CMK (cell line): ENCODE measurements at places on chromosomes 11 and 22.

DNA sequence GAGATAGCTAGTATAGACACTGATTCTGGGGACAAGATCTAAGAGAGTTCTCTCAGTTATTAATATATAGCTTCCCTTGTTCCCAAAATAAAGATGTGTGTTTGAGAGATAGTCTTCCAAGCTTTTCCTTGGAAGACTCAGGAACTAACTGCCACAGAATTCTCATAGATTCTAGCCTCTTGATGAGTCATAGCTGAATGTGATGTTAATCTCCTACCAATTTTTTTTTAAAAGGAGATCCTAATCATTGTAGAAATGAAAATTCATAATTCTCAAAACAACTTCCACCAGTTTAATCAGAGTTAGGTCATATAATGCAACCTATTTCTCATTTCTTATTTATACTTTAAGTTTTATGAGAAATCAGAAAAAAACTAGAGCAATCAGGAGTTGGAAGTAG is 148.8 kb downstream of the JRKL start:
- no peak for DNase-seq

- no peak for DNase-seq
These were observed 9.7 kb downstream of the KIRREL3 start for GRCh38 chr11:126990716-126991480.

DNA sequence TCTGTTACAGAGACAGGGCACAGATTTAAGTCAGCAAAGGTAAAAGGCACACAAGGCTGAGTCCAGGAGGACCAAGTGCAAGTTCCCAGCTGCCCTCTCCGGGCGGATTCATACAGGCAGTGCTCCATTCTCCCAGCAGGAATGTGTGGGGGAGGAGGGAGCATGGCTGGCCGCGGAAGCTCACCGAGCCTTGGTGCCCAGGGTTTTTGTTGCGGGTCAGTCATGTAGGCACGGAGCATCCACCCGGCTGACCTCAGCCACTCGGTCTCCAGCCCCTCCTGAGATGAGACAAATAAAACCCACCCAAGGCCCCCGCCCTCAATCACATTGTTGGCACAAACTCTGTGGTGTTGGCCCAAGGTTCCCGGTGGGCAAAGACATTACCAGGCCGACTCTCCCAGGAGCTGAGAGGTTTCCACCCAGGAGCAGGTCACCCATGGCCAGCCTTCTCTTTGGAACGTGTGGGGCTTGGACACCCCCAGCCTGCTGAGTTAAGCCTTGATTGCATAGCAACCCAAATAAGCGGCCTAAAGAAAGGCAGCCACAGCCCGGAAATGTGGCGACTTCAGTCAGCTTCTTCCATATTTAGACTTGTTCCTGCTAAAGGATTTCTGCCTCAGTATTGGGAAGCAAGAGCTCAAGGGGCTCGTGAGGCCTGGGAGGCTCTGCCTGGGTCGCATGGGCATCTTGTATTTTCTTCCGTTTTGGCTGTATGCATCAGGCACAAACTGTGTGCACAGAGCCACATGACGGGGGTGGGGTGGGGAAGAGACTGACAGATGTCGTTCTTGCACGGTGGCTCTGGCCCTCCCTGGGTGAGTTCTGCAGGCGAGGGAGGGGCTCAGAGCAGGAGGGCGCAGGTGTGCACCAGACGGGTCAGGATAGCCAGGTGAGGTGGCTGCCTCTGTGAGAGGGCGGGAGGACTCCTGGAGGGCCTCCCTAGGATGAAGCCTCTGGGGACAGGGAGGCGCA is 63.0 kb downstream of the ARHGAP8 start:
- DNase-seq: no peak

DNA sequence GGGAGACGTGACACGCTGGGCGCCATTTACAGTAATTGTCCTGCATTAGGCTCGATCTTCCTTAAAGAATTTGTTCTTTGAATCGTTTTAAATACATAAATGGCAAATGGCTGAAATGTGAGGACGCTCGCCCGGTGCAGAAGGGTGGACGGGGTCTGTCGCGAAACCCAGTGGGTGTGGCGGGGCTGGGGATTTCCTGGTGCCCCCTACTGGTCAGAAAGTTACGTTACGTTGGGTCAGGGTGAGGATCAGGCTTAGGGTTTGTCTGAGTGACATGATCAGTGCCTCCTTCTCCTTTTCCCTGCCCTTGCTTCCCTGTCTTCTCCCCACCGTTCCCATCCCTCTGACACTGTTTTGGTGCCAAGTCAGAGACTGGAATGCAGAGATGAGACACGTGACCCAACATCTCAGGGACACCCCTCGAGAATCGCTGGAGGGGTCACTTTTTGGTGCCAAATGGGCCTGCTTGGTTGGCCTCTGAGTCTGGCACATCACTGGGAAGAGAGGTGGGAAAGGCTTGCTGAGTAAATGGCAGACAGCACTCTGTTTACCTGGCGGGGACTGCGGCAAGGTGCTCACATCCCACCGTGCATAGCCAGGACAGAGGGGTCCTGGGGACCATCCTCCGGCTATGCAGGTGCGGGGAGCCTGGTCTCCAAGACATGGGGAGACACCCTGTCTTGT is 1107.6 kb downstream of the BRD1 start:
- DNase-seq: no peak

- DNase-seq: no peak
These were observed 31.7 kb downstream of the IGF2 start for GRCh38 chr11:2107521-2107920.

DNA sequence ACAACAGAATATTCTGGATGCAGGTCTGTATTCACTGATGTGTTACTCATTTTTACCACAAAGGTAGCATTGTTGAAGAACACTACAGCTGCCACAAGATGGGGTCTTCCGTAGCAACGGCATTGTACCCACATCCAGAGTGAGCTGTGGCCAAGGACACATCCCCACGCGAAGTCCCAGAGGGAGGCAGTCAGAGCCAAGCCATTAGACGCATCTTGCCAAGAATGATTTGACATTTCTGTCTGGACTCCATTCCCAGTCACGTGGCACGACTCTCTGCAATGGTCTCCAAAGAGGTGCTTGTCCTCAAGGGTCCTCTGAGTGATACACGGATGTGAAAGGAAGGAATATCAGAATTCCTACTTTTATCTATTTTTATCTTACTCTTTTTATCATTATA is 15.5 kb downstream of the OPCML start:
- DNase-seq: no peak

- DNase-seq: no peak
These were observed 25.6 kb upstream of the TH start for GRCh38 chr11:2196970-2197770.

DNA sequence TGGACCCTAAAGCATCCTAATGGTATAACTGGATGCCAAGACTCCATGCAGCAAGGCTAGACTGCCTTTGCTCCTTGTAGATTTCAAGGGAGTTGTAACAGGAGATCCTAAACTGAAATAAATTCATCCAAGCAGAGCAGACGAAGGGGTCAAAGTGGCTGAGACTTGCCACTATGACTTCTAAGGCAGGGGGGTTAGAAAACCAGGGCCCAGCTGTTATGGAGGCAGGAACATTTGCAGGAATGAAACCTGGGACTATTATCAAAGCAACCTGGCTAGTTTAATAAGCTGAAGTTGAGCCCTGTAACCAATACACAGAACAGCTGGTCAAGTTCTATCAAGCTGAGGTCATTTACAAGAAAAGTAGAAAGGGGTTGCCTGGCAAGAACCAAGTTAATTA is 122.2 kb upstream of the TRPC6 start:
- no peak for DNase-seq
